ENCODE measurements at places on chromosomes 5 and 9.

- no peak for DNase-seq
Observed at GRCh38 chr9:2727374-2727773, 10.1 kb downstream of the KCNV2 start.

GRCh38 chr5:10631316-10631996, 67.6 kb downstream of the ANKRD33B start:
- no peak for DNase-seq

DNA sequence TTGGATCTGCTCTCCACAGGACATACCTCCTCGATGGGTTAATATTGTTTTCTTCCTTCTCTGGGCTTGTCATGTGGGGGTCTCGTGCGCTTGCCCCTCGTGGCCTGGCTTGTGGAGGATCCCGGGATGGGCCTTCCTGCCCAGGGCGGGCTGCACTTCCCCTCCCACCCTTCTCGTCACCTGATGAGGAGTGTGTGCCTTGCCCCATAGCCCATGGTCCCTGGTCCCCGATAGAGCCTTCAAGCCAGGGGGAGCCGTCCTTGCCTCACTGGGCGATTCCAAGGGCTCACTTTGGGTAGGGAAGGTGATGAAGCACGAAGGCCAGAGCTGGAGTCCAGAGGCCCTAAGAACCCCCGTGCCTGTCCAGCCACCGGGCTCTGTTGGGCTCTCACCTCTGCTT, 28.7 kb downstream of the DYNC2I2 start:
- DNase-seq = no peak

GRCh38 chr9:37650299-37650872, 368 bp upstream of the FRMPD1 start:
- DNase-seq = no peak

DNA sequence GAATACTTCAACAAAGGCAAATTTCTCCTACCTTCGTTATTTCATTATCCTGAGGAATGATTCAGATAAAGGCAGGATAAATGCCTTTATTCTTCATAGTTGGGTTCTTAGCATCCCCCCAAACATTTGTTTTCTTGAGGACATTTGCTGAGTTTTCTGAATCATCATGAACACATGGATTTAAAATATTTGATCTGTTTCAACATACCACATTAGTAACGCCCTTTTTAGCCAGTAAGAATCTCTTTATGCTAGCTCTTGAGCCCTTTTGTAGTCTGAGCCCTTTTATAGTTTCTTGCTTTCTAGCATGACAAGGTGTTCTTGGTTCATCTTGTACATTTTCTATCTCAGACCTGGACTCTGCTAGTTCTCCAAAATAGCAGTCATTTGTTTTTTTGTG, 27.9 kb downstream of the SKIC3 start:
- no peak for DNase-seq

DNA sequence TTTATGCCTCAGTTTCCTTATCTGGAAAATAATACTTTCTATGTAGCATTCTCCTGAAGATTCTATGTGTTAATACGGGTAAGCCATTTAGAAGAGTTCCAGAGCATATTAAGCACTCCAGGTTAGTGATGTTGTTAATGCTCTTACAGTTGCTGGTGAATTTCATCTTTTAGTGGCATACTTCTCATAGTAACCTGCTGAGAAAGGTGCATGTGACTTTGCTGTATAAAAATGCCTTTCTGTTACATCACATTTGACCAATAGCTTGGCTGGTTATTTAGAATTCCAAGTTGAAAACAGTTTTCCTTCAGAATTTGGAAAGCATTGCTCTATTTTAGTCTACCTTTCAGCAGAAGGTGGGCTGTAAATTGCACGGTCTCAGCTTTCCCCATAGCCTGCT, 27.2 kb downstream of the GCNT1 start:
- no peak for DNase-seq

- DNase-seq = no peak
Observed at GRCh38 chr5:67978171-67978570, 237.4 kb upstream of the PIK3R1 start.

DNA sequence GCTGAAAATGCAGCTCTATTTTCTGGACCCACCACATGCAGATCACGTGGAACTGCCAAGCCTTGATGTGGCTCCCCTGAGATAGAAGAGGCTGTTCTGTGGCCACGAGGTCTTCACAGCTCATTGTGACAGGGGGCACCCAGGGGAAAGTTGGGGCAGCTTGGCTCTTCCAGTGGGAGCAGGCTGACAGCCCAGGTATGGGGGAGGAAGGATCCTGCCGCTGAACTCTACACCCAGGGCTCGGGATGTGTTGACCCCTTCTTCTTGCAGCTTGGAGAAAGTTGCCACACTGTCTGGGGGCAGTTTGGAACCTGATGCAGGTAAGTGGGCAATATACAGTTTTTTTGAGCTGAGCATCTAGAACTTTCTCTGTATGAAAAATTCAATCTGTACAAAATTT, 133.6 kb upstream of the PITX1 start:
- DNase-seq = no peak

DNA sequence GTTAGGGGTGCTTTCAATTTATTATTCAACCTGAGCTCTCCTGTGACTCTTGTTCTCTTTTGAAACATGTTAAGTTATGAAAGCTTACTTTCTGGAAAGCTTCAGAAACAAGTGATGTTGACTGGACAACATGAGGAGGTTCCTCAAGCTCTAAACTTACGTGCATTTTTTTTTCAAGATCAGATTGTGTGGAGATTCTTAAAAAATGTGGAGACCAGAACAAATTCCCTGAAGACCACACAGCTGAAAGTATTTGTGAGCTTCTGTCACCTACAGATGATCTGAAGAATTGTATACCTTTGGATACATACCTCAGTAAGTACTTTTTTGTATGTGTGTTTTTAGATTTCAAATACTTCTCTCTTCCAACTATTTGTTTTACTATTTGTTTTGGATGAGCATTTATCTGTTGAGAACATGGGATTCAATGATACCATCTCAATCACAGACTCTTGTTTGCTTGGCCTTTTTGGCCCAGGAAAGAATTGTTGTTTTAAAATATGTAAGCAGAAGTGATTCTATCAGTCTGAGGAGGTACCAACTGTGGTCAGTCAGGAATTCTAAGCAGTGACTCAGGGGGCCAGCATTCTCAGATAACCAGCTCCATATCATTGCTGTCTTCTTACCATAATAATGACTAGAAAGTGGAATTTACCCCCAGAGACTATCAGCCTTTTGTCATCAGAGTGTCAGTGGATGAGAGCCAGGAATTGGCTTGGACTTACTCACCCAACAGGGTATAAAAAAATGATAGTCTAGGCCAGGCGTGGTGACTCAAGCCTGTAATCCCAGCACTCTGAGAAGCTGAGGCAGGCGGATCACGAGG, 34.4 kb upstream of the GLIPR2 start:
- DNase-seq = no peak

DNA sequence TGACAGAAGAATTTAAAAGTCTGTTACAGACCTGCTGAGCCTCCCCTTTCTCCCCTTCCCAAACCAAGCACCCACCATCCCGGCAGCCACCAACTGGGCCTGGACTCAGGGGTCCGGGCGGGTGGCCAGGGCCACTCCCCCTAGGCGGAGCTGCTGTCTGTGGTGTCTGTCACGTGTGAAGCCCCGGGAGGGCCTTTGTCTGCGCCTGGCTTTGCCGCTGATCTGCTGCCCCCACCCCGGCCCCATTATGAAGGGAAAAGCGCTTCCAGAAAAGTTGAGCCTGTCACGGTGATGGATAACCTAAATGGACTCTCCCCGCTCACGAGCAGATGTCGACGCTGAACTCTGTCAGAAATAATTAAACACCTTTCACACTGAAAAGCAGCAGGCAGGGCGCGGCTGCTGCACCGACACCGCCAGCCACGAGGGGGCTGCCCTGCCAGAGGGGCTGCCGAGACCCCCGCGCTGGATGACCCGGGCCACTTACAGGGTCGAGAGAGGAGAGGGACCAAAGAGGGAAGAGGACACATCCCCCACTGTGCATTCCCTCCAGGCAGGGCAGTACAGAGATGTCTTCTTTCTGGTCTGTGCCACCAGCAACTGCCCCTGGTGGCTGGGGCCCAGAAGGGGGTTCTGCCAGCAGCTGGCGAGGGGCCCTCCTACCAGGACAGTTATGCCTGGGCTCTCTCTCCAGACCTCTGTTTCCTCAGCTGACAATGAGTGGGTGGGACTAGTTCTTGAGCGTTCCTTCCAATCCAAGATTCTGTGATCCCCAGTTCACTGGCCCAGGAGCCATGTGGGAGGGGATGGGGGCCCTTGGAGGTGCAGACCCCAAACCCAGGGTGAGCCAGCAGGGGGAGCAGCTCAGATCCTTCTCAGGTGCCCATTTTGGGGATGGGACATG, 36.0 kb upstream of the BARHL1 start:
- no peak for DNase-seq

DNA sequence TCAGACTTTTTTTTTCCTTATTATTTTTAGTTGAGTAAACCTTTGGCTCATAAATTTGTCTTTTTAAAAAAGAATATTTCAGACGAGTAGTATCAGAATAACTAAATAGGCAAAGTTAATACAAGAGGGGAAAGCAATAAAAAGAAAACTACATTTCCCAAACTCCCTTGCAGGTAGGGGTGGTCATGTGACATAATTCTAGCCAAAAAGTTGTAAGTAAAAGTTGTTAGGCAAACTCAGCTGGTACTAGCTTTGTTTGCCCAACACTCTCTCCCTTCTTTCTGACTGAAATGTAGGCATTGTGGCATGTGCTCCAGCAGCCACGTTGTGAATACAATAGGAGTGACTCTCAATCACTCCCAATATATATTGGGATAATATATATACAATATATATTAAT, 20.9 kb downstream of the GIN1 start:
- DNase-seq = no peak

GRCh38 chr5:138138949-138139780, at the start of gene NME5:
Gene NME5 (minus strand): TSS chr5:138139428. CDS start chr5:138138780, 648 bp downstream.
- DNase-seq = no peak

DNA sequence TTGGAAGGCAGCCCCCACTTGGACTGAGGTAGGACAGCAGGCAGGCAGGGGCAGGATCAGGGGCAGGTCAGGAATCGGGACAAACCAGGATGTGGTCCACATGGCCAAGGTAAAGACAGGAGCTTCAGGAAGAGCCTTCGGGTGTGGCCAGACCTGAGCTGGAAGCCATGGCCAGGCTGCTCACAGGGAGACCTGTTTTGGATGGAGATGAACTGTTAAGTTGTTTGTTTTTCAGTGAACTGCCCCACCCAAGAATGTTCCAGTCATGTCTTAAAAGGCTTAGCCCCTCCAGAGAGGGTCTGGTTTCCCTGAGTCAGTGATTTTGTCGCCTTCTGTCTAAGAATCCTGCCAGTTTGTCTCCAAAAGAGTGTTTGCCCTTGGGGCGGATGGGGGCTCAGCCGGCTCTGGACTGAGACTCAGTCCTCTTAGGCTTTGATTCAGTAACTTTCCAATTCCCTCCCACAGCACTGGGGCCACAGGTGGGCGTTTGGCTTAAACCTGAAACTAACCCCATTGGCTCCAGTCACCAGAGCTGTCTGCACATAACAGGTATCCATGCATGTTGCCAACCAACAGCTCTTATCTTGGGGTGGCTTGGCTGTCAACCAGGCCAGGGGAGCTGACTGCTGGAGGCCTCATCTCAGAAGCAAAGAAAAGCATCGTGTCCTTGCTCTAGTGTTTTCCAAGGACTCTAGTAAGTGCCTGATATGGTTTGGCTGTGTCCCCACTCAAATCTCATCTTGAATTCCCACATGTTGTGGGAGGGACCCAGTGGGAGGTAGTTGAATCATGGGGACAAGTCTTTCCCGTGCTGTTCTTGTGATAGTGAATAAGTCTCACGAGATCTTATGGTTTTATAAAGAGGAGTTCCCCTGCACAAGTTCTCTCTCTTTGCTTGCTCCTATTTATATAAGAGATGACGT, 11.3 kb upstream of the ANKH start:
- no peak for DNase-seq

GRCh38 chr9:109012009-109012875, 1.1 kb downstream of the CTNNAL1 start:
- peak; percentile 88 for DNase-seq

- DNase-seq = no peak
Observed at GRCh38 chr5:151675611-151676313, 11.0 kb downstream of the SPARC start.

- DNase-seq = no peak
Observed at GRCh38 chr5:5218396-5218795, 78.3 kb downstream of the ADAMTS16 start.

DNA sequence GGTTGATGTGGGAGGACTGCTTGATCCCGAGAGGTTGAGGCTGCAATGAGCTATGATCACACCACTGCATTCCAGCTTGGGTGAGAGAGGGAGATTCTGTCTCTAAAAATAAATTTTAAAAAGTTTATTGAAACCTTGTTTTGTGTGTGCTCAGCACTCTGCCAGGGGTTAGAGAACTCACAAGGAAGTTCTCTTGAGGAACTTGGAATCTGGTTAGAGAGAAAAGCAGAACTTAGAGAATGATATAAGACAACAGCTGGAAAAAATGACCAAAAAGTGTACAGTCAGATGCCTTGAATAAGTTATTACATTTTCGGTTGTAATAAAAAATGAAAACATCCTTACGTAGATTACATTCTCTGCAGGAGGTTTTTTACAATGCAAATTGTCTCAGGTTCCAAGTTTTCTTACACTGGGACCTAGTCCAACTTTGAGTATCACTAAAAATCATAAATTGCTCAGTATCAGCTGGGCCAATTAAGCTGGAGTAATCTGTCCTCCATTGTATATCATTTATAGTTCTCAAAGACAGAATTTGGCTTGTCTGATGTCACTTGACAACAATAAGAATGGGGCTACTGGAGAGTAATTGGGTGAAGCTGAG, 21.7 kb upstream of the TENT2 start:
- DNase-seq = no peak
